ENCODE measurements at places on chromosomes 4 and X. TPM values are rescaled to one million over a fixed set of nuclear protein-coding genes. Genes with fewer than 3 reads are reported as not detected.
A peak's percentile ranks its signal among the peaks of the same experiment; 100 is the strongest.

- no peaks in the 10 kb centered on the region for H3K4me1 ChIP-seq
- DNase-seq, result no peak
- H3K36me3 ChIP-seq, result no peaks in the 10 kb centered on the region
- H3K27ac ChIP-seq, result no peak overlapping the region
- H3K4me3 ChIP-seq, result no peak overlapping the region
Measured at GRCh38 chrX:50863471-50863870, 47.1 kb upstream of the BMP15 start.

Gene GABRE
- total RNA-seq, result not detected

Gene TIMP1
- 65.2 TPM for total RNA-seq

DNA sequence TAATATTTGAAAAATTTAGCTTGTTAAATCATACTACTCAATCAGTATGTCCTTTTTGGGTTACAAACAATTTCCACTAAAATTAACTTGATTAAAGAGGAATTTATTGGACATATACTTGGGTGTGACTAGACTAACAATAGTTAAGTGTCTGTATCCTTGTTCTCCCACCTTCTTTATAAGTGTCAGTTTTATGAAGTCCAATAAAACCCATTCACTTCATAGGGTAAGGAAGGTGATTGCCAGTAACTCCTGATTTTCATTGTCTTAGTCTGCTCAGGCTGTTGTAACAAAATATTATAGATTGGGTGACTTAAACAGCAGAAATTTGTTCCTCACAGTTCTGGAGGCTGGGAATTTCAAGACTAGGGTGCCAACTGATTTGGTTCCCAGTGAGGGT is 800.0 kb downstream of the PDHA2 start:
- H3K27ac ChIP-seq, result no peak overlapping the region
- DNase-seq, result no peak

DNA sequence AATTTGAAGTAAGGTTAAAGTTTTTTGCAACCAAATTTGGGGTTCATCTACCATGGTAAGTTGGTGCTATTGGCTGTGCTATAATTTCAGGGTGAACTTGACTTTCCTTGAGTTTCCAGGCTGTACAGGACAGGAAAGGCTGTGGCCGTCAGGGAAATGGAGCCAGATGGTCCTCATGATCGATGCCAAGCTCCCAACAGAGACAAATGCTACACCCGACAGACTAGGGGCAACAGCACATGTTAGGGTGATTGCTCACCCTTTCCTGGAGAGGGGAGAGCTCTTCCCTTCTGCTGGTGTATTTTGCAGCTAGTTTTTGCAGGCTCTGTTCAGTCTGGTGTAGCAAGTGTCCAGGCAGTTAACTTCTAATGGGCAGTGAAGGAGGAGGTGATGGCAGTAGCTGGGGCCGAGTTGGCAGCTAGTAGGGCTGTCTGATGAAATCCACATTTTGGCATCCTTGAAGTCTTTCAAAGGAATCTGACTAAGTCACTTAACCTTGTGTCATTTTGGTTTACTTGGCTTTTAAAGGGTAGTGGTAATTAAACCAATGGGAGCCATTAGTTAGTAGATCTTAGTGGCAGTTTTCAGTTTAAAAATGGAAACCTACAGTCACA is 47.8 kb downstream of the GAB1 start:
- no peak for DNase-seq
- no peaks in the 10 kb centered on the region for H3K4me1 ChIP-seq
- H3K27me3 ChIP-seq, result no peaks in the 10 kb centered on the region
- H3K4me3 ChIP-seq, result no peak overlapping the region

Gene EXOC1L
- not detected for total RNA-seq

Gene SLC6A14
- not detected for total RNA-seq

DNA sequence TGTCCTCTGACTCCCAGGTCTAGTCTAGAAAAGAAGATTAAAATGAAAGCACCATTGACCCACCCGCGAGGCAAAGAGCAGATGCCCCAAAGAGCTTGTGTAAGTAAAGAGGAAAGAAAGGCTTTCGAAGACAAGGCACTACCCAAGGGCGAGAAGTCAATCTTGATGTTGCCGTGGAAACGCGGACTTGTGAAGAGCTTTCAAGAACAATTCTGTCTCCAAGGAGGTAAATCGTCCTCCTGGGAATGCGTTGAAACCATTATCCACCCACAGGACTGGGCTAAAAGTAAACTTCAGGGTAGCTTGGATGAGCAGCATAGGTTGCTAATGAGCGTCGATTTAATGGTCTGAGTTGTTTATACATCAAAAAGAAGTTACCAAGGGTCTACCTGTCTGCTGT is 189.3 kb downstream of the DHRSX start:
- H3K4me3 ChIP-seq, result no peak overlapping the region
- peaks cover 10% of the 10 kb centered on the region for H3K36me3 ChIP-seq
- DNase-seq, result no peak
- H3K27ac ChIP-seq, result no peak overlapping the region
- H3K4me1 ChIP-seq, result no peaks in the 10 kb centered on the region
- no peaks in the 10 kb centered on the region for H3K27me3 ChIP-seq

Gene FOXP3
- total RNA-seq, result 14.2 TPM

GRCh38 chr4:6618386-6619115 is 21.9 kb upstream of the MRFAP1 start:
- no peaks in the 10 kb centered on the region for H3K27me3 ChIP-seq
- no peak for DNase-seq
- peaks cover 37% of the 10 kb centered on the region for H3K36me3 ChIP-seq
- H3K4me3 ChIP-seq, result no peak overlapping the region

GRCh38 chrX:107711521-107712181 is 63.9 kb downstream of the TSC22D3 start:
- peaks cover 41% of the 10 kb centered on the region for H3K4me1 ChIP-seq
- H3K4me3 ChIP-seq, result peak overlapping the region; percentile 80
- DNase-seq, result no peak
- peak overlapping the region; percentile 99 for H3K27ac ChIP-seq
- H3K27me3 ChIP-seq, result no peaks in the 10 kb centered on the region
- peaks cover 25% of the 10 kb centered on the region for H3K36me3 ChIP-seq

- no peaks in the 10 kb centered on the region for H3K36me3 ChIP-seq
- H3K27me3 ChIP-seq, result peaks cover 27% of the 10 kb centered on the region
- no peak overlapping the region for H3K4me3 ChIP-seq
- no peak for DNase-seq
Measured at GRCh38 chr4:80225595-80225994, 28.3 kb downstream of the PRDM8 start.
